RPMI8226 (cell line): ENCODE measurements at places on chromosomes 2 and 18.

DNA sequence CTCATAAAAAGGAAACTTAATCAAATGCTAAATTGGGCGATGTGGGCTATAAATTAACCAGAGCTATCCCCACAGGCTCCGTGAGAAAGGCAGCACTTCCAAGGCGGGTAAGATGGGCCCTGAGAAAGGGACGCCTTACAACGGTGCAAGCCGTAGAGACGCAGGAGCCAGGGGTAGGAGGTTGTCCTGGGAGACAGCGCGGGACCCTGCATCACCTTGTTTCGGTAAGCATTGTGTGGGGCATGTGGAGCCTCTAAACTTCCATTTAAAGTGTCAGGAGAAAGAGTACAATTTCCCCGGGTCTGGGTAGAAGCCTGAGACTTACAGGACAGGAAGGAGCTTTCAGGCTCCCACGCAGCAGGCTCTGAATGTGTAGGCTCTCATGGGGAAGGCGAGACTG is 1.2 kb upstream of the PER2 start:
- DNase-seq = no peak

DNA sequence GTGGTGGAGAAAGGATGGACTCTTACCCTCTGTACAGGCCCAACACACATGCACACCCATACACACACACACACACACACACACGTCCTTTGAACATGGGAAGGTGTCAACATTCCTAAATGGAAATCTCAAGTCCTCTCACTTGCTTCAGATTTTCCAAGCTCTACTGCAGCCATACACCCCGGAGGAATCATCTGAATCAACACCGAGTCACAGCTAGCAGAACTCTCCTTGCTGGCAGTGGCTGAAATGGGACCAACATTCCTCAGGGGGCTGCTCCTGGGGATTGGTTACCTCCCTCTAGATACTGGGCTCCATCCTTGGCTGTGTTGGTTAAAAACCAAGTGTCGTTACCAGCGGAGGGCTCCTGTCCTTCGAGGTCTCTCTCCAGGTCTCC is 112.7 kb downstream of the BCL11A start:
- DNase-seq = peak; percentile 0

GRCh38 chr18:30280861-30281470 is 761.6 kb downstream of the DSC3 start:
- DNase-seq = peak; percentile 49

GRCh38 chr2:20488782-20489181 is 41.9 kb downstream of the RHOB start:
- no peak for DNase-seq

DNA sequence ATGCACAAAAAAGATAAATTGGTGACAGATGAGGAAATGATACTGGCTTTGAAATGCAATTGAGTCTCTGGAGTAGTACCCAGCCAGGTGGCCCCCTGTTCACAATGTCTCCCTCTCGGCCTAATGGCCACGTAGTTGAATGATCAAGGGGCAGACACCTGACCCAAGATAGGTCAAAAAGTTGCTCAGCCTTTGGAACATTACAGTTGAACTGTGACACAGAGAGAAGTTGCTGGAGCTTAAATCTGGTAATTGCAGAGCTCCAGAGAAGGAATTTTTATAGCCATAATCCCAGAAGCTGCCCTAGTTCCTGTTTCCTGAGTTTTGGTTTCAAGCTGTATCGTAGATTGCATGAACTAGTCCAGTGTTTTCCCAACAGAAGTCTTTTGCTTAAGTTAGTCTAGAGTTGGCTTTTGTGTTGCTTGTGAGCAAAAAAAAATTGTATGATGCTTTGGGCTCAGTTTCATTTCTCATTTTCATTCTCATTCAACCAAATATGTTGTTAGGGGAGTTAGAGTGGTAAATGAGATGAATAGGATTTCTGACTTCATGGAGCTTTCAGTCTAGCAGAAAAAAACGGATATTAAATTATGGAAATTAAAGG is 117.9 kb downstream of the CSRNP3 start:
- DNase-seq = no peak

DNA sequence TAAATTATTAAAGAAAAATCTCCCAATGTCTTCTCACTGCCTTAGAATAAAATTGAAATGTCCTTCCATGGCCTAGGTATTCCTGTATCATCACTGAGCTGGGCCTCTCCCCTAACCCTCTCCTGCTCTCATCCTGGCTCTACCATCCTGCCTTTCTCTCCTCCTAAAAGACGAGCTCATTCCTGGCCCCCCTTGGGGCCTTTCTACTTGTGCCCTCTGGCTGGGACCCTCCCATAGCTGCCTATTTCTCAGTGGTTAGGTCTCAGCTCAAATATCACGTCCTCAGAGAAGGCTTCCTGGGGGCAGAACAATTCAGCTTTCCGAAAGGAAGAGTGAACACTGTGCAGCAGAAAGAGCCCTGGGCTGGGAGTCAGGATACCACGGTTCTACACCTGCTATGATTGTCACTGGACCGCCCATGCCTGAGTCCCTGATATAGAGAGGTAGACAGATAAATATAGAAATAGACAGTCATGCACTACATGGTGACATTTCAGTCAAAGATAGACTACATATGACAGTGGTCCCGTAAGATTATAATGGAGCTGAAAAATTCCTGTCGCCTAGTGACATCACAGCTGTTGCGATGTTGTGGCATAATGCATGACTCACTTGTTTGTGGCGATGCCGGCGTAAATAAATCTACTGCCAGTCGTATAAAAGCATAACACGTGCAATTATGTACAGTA is 9.4 kb downstream of the DNPEP start:
- no peak for DNase-seq

- no peak for DNase-seq
These were observed 38.9 kb downstream of the HIBCH start for GRCh38 chr2:190280565-190281350.

DNA sequence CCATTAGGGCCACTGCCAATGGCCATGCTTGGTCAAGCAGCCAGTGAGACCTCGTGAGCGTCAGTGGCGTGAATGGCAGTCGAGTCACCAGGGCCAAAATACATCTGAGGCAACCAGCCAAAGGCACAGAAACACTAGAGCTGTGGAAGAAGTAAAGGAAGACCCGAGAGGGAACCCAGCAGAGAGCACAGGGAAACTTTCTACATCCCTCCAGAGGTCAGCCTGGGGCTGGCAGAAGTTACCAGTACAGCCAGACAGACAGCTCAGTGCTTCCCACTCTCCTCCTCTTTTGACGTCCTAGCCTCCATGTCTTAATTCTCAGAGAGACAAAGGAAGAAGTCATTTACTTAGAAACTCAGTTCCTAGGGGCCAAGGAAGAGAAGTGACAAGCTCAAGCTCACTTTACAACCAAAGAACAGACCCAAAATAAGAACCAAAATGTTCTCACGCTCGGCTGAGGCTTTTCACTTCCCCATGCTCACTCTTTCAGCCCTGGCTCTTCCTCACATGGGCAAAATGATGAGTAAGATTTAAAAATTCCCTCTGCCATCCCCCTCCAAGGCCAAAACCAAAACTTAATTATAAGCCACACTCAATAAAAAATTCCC is 8.7 kb downstream of the CYRIA start:
- DNase-seq = no peak

DNA sequence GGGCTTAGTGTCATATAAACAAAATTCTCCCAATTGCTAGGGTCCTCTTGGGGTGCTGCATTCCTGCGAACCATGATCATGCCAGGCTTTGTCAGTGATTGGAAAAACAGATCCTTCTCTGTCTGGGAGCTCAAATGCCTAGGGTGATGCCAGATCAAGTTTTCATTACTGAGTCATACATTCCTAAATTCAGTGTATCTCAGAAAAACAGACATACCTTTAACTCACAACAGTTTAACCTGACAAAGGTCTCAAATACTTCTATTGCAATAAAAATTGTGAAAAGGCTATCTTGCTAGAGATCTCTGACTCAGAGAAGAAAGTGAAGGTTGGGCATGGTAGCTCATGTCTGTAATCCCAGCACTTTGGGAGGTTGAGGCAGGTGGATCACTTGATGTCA is 86.9 kb downstream of the SH3YL1 start:
- DNase-seq = no peak

- DNase-seq = no peak
These were observed 77.2 kb downstream of the LTBP1 start for GRCh38 chr2:33023728-33024500.

DNA sequence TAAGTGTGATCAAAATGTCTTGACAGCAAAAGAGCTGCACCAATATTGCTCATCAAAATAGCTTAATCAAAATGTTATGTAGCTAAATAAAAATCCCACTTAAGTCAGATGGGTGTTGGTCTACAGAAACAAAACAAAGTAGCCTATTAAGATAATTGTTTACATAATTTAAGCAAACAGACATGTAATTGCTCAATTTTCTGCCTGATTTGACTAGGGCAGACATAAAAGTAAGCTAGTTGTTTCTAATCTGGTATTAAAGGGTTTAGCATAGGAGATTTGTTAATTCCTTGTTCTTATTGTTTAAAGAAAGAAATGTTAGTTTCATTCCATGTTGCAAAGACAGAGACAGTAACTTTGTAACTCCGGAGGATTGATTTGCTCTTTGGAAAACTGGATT is 11.5 kb upstream of the FEZ2 start:
- no peak for DNase-seq

- DNase-seq = no peak
These were observed 35.5 kb upstream of the CYTIP start for GRCh38 chr2:157479081-157480027.

- DNase-seq = no peak
These were observed 590.3 kb downstream of the BCL11A start for GRCh38 chr2:59963157-59963556.

DNA sequence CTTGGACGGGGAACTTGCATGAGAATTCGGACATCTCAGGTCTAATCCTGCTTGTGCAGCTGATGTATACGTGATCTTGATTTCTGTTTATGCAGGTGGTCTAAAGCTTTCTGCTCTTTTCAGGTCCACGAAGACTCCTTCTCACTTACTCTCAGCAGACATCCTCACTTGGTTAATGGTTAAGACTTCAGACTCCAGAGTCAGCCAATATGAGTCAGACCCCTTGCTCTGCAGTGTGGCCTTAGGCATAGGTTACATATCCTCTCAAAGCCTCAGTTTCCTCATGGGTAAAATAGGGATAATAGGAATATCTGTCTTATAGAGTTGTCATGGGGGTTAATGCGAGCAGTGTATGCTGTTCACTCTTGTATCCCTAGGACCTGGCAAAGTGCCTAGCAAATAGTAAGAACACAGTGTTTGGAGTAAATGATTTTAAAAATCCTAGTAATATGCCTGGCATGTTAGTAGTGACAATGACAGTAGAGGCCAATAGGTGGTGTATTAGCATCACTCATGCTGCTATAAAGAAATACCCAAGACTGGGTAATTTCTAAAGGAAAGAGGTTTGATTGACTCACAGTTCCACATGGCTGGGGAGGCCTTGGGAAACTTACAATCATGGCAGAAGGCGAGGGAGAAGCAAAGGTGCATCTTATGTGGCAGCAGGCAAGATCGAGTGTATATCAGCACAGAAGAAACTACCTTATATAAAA is 42.3 kb downstream of the XRCC5 start:
- no peak for DNase-seq

DNA sequence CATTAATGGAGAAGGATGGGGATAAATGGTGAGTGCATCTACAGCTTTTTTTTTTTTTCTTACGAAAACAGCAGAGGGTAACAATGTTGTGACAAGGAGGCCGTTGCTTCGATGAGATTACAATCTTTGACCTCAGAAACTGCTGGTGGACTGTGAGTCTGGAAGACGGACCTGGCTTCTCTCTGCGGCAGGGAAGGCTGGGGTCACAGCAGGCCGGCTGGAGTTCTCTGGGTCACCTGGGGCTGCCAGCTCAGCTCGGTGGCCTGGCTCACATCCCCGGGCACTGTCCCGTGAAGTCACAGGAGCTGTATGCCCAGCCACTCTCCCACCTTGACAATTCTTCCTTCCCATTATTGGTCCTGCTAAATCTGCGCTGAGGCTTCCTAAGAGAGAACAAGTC is 160.8 kb downstream of the ACKR3 start:
- no peak for DNase-seq

DNA sequence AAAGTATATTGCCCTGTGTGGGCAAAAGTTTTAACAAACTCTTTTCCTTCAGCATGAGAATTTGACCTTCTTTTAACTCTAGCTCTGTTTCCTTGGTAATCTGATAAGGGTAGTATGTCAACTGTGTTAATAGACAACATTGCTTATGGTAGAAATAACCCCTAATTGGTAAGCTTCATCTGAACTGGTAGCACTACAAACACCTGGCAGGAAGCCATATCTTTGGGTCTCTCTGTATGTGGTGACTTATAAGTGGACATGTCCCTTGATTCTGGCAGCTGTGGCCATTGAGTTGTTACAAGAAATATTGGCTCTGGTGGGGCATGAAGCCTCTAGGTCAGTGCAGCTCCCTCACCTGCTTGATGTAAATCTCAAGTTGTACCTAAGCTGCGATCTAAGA is 46.9 kb downstream of the MBD5 start:
- no peak for DNase-seq

DNA sequence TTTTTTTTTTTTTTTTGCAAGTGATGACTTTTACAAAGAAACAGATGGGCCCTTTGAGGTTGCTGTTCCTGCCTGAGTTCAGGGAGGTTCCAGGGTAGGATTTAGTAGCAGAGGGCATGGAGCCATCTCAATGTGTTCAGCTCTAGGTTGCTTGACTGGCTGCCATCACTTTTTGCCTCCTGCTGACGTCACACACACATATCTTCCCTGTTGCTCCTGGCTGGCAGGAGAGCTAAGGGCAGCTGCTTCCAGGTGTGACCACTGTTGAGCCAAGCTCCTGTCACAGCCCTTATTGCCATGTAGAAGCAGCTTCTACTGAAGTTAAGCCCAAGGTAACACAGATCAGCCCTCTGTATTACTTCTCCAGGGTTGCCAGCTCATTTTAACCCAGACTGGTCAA is 394.2 kb upstream of the SPRED2 start:
- no peak for DNase-seq

GRCh38 chr2:217360111-217360510 is 500.2 kb upstream of the TNP1 start:
- no peak for DNase-seq

DNA sequence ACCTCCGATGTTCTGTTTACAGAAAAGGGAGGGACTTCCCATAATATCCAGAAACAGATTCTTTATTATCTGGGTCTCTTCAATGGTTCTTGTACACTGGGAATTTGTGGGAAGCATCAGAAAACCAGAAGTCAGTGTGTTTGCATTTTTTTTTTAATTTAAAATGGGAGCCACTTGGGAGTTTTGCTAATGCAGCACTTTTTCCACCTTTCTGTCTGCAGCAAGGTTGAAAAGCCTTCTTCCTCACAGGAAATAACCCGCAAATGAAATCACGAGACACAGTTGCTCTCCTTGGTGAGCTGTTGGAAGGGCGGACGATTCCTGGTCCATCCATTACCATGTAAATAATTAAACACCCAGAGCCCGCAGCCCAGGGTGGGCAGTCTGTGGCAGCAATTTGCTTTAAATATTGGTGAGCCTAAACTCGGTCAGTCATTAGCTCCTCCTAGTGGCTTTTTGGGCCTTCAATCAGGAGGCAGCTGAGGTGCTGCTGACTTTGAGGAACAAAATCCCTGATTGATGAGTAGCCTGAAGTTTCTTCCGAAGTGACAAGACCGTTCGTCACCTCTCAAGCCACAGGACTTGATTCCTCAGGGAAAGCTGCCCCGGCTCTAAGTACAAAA is 471.5 kb downstream of the EPHA4 start:
- no peak for DNase-seq

GRCh38 chr2:2269426-2269825 is 61.6 kb downstream of the MYT1L start:
- DNase-seq = no peak

- DNase-seq = peak; percentile 67
These were observed 132.7 kb downstream of the TSN start for GRCh38 chr2:121888189-121888557.

- no peak for DNase-seq
These were observed 16.6 kb downstream of the CFLAR start for GRCh38 chr2:201132518-201132917.
